Activated B cell treated with CpG ODN at 0.5 μM for 24 hours (primary cell): ENCODE measurements at places on chromosomes 1 and 21.
A peak's percentile ranks its signal among the peaks of the same experiment; 100 is the strongest.

GRCh38 chr1:80375662-80376061 lies 1369.1 kb upstream of the ADGRL4 start:
- no peak for DNase-seq

DNA sequence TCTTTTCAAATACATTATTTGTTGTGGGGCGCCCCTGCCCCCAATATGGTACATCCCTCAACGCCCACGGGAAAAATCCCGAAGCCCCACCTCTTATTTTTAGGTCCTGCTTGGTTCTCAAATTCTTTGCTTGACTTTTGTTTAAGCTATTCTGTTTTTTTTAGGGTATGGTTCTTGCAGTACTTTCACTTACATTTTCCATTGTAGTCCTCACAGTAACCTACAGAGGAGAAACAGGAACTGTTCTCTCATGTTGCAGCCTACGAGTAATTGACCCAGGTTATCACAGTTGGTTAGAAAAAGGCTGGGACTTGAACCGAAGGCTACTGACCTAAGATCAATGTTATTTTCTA lies 697 bp upstream of the C21orf91 start:
- DNase-seq = no peak

DNA sequence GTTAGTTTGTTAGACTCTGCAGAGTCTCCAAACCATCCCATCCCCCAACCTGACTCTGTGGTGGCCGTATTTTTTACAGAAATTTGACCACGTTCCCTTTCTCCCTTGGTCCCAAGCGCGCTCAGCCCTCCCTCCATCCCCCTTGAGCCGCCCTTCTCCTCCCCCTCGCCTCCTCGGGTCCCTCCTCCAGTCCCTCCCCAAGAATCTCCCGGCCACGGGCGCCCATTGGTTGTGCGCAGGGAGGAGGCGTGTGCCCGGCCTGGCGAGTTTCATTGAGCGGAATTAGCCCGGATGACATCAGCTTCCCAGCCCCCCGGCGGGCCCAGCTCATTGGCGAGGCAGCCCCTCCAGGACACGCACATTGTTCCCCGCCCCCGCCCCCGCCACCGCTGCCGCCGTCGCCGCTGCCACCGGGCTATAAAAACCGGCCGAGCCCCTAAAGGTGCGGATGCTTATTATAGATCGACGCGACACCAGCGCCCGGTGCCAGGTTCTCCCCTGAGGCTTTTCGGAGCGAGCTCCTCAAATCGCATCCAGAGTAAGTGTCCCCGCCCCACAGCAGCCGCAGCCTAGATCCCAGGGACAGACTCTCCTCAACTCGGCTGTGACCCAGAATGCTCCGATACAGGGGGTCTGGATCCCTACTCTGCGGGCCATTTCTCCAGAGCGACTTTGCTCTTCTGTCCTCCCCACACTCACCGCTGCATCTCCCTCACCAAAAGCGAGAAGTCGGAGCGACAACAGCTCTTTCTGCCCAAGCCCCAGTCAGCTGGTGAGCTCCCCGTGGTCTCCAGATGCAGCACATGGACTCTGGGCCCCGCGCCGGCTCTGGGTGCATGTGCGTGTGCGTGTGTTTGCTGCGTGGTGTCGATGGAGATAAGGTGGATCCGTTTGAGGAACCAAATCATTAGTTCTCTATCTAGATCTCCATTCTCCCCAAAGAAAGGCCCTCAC lies at the start of gene OLIG2:
OLIG2 (plus strand) TSS at position 447 of the 954 bp plus-strand sequence. CDS start 928 bp downstream, outside the sequence.
- no peak for DNase-seq

DNA sequence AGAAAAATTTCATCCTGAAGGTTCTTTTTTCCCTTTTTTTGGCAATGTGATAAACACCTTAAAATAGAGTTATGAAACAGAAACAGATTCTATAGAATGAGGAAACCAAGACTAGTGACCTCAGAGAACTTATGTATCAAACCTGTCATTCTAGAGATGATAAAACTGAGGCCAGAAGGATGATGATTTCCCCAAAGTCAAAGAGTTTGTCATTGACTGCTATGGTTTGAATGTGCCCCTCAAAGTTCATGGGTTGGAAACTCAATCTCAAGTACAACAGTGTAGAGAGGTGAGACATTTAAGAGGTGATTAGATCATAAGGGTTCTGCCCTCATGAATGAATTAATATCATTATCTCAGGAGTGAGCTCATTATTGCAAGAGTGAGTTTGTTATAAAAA lies 13.7 kb upstream of the BEND5 start:
- DNase-seq = no peak

GRCh38 chr1:53398576-53399365 lies 60.4 kb upstream of the DMRTB1 start:
- no peak for DNase-seq

DNA sequence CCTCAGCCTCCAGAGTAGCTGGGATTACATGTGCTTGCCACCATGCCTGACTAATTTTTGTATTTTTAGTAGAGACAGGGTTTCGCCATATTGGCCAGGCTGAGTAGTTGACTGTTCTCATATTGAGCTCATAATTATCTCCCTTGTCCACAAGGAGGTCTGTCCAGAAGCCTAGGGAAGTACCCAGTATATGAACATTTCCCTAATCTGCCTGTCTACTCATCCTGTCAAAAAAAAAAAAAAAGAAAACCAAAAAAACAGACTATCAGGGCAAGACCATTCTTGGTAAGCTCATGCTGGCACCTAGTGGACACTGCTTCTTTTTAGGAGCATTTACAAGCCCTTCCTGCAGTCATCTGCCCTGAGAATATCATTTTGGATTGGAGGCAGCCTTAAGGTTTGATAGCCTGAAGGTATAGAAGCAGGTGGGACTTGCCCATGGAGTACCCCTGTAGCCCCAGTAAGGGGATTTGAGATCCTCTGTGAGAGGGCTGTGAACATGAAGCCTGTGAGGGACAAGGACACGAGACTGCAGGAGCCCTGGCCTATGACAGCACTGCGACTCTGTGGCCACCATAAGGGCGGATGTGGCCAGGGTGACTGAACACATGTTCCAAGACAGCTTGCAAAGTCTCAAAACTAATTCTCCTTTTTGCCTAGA lies 10.8 kb upstream of the DUSP12 start:
- peak; percentile 55 for DNase-seq

GRCh38 chr1:60908159-60908558 lies 174.2 kb upstream of the NFIA start:
- DNase-seq = no peak

GRCh38 chr1:29836651-29837646 lies 600.6 kb downstream of the PTPRU start:
- DNase-seq = no peak

DNA sequence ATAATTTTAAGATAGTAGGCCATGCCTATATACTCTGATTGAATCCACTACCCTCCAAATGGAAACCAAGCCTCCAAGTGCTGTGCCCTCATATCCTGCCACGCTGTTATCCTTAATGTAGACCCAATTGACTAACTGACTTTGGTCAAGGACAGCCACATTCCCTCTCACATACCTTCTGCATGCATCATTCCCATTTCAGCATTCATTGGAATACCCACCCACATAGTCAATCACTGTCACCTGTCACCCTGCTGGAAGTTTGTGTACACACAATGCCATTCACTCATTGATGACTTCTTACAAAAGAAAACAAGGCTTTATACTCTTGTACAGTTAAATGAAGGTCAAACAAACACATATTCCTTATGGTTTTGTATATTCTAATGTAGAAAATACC lies 221.1 kb upstream of the PBX1 start:
- DNase-seq = no peak

GRCh38 chr1:36481771-36482723 lies 666 bp downstream of the CSF3R start:
- no peak for DNase-seq

GRCh38 chr21:27023186-27023585 lies 56.3 kb upstream of the ADAMTS5 start:
- no peak for DNase-seq

DNA sequence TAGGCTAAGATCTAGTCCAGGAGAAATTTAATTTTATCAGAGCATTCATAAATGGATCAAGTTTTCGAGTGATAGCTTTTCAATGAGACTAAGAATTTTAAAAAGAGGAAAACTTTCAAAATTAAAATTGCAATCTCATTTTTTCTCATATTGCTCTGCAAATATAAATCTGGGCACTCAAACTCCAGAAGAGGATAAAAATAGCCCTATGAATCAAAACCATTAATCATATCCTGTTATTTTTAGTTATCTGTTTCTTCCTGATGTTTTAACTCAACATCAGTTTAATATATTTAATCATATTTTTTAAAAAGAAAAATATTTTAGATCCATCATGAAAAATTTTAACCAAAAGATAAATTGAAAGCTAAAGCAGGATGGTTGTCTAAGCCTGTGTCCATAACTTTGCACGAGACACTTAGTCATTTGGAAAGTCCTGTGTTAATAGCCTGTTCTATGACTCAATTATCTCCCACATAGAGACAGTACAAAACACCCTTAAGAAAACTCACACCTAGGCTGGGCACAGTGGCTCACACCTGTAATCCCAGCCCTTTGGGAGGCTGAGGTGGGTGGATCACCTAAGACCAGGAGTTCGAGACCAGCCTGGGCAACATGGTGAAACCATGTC lies 17.1 kb upstream of the PRRC2C start:
- DNase-seq = no peak

DNA sequence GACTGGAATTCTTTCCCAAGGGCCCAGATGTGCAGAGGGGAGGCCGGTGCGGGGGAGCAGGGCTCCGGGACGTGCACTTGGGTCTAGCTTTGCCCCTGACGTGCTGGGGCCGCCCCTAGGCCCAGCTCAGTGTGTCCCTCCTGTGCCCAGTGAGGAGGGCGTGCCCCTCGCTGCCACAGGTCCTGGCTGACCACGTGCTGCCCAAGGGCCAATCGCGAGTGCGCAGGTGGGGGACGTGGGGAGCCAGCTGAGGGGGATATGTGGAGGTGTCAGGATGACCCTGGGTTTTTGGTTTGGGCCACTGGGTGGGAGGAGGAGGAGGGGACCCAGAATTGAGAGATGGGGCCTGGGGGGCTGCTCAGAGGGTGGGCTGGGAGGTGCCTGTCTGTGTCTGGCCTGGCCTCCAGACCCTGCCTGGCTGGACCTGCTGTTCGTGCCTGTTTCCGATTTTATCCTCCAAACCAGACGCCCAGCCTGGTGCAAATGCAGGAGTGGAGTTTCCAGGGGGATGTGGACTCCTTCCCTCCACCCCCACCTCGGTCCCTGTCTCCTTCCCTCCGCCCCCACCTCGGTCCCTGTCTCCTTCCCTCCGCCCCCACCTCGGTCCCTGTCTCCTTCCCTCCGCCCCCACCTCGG lies 6.1 kb upstream of the RNF223 start:
- peak; percentile 33 for DNase-seq

GRCh38 chr1:183635099-183635605 lies 431 bp downstream of the ARPC5 start:
- peak; percentile 37 for DNase-seq

- no peak for DNase-seq
Observed at GRCh38 chr1:109399326-109399957, 1.7 kb upstream of the SORT1 start.

DNA sequence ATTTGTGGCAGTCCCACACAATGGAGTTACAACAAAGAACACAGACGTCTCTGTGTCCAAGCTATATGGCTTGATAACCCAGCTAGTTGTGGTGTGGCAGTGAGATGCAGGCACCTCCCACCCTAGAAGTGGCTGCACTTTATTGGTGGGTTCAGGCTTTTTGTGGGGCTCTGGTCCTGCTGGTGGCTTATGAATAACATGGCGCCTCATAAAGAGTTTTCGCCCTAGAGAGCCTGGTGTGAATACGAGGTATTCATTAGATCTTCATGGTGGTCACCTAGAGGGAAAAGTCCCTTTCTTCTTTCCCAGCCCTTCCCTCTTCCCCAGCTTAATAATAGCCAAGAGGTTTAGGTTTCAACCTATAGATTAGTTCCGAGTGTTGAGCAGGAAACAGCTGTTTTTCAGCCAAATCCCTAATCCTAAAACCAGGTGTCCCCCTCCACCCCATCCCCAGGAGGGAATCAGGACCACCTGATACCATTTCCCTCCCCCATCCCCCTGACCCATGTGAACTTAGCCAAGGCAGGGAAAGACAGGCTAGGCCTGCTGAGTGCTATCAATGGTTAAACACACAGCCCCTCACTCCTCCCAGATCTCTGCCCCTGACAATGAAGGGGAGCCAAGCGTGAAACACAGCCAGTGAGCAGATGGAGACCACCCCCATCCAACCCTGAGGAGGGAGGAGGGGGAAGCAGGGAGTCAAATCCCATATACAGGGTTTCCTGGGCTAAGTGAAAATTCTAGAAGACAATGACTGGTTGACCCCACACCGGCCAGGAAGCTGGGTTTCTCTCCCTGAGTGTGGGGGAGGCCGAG lies 58.2 kb downstream of the NFASC start:
- no peak for DNase-seq

DNA sequence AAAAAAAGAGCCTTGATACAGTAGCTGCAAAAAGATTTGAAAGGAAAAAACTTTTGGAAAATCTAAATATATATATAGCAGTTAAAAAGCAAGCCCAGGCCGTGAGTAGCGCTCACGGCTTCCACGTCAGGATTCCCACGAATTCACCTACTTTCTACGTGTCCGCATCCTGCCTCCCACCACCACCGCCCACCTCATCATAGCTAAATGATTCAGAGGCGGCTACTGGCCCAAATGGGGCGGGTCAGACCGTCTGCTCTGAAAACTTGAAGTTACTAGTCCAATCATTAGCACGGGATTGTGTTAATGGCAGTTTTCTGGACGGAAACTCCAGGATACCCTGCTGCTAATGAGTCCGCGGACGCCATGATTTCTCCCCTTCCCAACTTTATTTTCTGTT lies 1.3 kb upstream of the CCSAP start:
- DNase-seq = no peak

GRCh38 chr1:211625040-211625439 lies 46.1 kb upstream of the SLC30A1 start:
- no peak for DNase-seq

- peak; percentile 56 for DNase-seq
Observed at GRCh38 chr1:23562137-23562876, 3.0 kb upstream of the ID3 start.

DNA sequence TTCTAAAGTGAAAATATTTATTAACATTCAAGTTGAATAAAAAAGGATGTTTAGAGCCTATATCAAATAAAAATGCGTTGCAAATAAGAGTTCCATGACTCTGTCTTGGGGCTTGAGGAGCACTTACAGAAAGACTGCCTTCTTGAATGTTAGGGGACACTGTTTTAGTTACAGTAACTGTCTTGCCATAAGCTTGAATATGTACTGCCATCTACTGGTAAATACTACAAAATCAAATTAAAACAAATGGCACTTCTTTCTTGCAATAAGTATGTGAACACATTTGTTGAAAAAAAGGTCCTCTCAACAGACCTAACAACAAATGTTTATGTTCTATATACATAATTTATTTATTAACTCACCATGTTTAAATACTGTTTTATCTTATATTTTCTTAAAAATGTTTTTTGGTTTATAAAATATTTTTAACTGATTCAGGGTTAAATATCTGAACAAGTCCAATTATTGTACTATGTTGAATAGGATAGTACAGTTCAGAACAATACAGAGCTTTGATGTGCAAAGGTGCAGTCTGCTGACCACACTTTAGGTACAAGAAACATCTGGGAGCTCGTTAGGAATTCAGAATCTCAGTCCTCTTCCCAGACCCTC lies 199.5 kb downstream of the LRRIQ3 start:
- DNase-seq = no peak

- no peak for DNase-seq
Observed at GRCh38 chr1:55427606-55428005, 212.4 kb upstream of the USP24 start.

- DNase-seq = no peak
Observed at GRCh38 chr1:9361630-9362260, 69.1 kb downstream of the SPSB1 start.
